ENCODE measurements at places on chromosomes 3 and 15. TPM values are rescaled to one million over a fixed set of nuclear protein-coding genes. Genes with fewer than 3 reads are reported as not detected.

DNA sequence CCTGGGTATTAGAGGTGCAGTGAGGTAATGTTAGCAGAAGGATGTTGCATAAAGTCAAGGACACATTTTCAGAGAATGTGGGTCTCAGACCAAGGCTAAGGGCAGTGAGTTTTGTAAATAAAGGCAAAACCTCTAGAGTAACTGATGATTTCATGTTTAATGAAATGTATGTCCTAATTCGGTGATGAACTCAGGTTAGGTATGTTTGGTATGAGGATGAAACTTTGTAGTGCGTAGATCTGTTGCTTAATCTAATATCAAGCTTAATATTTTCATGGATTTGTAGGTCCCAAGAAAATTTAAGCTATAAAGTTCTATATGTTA lies 3.6 kb downstream of the USP50 start:
- no peak for DNase-seq

GRCh38 chr3:179036226-179036625 lies 35.4 kb downstream of the ZMAT3 start:
- DNase-seq = no peak

DNA sequence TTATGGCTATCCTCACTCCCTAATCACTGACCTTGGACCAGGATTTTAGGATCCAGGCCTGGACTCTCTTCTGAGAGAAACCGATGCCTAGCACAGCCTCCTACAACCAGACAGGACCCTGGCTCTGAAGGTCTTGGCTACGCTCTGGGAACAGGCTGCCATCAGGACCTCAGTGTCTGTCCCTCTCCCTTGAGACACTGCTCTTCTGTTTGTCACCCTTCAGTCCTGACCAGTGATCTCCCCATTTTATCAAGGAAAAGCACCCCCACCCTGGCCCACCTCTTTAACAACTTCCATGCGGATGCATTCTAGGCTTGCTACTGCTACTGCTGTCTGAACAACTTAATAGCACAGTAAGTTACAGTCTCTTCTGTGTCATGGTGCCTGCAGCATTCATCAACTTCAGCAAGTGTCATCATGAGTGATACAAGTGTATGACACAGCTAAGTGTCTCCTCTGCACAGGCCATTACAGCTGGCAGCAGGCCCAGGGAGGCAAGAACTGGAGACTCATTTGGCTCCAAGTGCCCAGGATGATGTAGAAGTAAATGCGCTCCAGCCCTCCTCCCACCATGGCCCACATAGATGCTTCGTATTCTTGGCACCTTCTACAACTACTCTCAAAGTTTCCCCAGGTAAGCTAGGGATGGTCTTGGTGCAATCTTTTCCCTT lies 302.4 kb downstream of the EPHB1 start:
- DNase-seq = peak; percentile 49

DNA sequence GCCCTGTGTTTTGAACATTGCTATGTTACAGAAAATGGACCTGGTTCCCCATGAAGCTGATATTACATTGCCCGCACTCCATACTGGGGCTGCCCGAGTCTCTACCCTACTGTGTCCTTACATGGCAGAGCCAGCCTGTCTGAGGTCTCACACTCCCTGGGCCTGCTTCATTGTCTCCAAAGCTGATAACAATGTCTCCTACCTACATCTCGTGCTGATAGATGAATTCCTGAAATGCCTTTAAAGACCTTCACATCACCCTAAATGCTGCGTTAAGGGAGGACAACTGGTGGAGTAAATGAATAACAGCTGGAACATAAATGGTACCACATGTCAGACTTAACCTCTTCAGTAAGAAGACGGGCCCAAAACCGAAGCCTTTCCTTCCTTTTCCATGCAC lies 62.9 kb upstream of the PTX3 start:
- DNase-seq = no peak

GRCh38 chr15:39564972-39565665 lies 15.8 kb upstream of the THBS1 start:
- no peak for DNase-seq

DNA sequence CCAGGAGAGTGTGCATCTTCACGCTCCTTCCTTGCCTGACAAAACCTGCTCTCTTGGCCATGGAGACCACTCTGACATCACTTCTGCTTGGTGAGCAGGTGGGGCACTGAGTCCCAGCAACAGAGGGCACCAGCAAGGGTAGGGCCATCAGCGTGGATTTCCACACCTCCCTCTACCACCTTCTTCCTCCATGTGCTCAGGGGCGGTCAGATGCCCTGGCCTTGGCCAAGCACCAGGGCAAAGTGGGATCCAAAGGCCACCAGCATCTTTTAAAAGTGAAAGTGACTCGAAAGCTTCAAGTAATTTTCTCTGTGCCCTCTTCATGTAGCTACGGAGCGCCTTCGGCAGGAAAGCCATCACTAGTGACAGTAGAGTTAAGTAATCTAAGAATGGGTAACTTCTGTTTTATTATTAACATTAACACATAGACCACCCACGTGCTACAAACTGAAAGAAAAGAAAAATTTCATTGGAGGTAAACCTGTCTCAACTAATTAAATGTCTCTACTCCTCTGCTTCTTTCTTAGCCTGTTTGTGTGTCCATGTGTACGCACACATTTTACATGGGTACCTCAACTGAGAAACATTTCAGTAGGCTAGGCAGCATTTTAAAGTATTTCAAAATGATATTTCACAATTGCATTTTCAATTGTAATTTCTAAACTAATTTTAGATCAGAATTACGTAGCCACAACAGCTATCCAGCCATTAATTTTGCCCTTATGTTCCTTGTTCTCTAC lies 57.9 kb downstream of the CHSY1 start:
- DNase-seq = no peak

DNA sequence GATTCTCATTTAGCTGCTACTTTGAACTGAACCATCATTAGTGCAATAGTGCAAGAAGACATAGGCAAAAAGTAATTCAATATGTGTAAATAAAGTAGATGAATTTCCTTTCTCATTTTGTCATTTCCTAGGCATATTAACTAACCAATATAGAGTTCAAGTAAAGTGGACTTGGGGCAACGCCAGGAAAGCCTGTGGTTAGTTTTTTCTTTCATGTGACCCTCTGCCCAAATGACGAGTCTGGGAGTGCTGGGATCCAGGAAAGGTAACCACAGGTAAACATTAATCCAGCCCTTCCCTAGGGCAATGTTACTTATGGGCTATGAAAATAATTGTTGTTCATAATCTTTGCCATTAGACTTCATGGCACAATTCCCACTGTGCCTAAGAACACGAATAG lies 181.0 kb downstream of the VPS13C start:
- no peak for DNase-seq

DNA sequence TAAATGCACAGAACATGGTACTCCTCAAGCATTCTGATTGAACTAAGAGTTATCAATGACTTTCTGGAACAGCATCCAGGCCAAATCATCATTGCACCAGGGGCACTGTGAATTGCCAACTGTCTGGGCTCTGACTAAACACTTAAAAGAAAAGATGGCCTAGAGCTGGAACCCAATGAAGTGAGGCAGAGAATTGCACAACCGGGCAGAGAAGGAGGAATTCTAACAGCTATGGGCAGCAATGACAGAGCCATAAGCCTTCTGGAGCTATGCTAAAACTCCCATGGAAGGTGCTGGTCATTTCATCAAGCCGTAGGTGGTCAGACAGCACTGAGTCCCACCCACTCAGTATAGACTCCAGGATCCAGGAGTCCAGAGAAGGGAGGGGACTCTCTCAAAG lies 48.1 kb upstream of the OXTR start:
- DNase-seq = no peak

- DNase-seq = no peak
Measured at GRCh38 chr3:160130950-160131349, 94.3 kb upstream of the C3orf80 start.

GRCh38 chr15:57527382-57528091 lies 64.2 kb upstream of the MYZAP start:
- no peak for DNase-seq

GRCh38 chr3:58434511-58434910 lies 879 bp upstream of the PDHB start:
- DNase-seq = no peak

- DNase-seq = no peak
Measured at GRCh38 chr15:72852273-72852672, 68.7 kb upstream of the ADPGK start.

DNA sequence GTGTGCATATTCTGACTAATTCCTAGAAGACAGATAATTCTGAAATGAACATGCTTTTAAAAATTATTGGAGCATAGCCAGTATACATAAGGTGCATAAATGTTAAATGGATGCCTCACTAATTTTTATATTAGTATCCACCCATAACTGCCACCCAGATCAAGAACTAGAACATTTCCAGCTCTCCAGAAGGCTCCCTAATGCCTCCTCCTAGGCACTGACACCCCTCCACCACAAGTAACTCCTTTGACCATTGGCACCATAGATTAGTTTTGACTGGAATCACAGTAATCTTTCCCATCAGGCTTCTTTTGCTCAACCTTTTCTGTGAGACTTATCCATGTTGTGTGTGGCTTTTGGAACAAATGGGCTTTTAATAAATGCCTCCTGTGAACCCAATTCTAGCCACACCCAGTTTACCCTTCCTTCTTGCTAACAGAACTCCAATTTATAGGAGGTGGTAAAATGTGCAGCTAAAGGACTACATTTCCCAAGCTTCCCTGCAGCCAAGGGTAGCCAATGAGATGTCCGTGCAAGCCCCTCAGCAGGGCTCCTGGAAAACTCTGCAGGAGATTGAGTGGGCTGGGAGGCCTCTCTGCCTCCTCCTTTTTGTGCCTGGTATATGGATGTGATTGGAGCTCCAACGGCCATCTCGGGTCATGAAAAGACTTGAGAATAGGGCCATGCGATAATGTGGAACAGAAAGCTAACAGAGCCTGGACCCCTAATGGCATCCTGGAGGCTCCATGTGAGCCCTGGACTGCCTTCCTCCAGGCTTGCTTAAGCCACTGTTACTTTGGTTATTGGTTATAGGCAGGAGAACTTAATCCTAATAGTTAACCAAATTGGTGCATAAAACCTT lies 322.6 kb upstream of the TLE3 start:
- DNase-seq = no peak

DNA sequence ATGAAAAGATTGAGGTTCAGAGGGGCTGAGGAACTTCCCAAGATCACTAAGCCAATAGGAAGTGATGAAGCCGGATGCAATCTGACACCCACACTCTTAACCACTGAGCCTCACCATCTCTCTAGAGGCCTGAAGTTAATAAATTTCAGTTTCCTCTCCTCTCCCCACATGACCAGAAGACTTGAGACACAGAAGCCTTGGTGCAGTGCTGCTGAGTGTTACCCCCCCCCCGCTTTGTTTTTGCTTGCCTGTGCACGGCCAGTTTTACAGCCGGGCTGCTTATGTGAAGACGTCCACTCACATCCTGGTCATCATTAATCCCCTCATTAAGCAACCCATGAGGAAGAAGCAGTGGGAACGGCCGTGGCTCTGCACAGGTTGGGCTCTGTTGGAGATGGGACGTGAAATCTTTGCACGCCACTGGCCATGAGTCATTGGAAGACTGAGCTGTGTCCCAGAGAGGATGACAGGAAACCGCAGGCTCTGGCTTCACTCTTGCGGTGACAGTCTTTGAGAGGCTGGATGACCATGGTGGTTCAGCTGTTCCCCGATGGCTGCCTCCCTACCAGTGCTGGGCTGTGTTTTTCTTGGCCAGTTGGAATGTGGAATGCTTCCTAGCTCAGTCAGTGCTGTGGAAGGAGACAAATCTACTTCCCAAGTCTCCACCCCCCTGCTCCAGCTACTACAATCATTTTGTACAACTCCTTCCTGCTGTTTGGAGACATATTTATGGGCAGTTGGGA lies 232.6 kb upstream of the LRTM1 start:
- DNase-seq = peak; percentile 68

DNA sequence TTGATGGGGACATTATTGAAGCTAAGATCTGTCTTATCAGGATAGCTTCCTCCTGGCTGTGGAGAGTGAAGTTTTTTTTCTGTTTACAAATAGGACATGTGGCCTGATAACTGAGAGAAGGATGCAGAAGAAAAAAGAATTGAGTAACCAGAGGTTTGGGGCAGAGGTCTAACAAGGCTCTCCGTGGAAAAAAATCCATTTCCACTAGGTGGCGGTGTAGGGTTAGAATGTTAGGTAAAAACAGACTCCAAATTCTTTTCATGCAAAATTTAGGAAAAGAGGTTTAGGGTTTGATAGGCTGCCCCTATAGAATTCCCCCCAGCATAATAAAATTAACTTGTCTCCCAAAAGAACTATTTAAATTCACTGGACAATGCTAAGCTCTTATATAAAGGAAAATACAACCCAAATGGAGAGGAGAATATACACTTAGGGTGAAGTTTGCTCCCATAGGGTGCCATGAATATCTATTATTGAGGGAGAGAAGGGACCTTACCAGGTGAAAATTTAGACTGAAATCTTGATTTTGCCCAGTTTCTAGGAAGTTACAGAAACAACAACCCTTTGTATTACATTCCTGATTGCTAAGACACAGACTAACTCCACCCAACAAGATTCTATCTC lies 1560.4 kb downstream of the OTOL1 start:
- no peak for DNase-seq

DNA sequence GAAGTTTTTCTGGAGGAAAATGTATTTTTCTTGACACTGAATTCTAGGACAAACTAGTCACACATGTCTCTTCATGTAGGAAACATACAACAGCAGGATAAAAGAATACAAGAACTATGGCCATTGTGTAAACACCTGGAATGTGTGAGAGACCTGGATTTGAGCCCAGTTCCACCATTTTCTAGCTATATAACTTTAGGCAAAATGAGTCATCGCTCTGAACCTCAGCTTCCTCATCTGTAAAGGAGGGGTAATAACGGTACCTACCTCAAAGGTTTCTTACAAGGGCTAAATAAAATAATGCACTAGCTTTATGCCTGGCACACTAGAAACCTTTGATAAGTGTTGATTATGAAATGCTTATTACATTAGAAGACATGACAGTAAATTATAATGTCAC lies 57.8 kb downstream of the RIOX2 start:
- DNase-seq = no peak

Gene EFCC1
- 3.6 TPM for total RNA-seq

Gene FHIT
- 0.21 TPM for total RNA-seq

Gene IQGAP1
- 99.1 TPM for total RNA-seq

Gene CHRM5
- not detected for total RNA-seq

Gene LMCD1
- 634 TPM for total RNA-seq
